ENCODE measurements at places on chromosomes 5 and 9.

DNA sequence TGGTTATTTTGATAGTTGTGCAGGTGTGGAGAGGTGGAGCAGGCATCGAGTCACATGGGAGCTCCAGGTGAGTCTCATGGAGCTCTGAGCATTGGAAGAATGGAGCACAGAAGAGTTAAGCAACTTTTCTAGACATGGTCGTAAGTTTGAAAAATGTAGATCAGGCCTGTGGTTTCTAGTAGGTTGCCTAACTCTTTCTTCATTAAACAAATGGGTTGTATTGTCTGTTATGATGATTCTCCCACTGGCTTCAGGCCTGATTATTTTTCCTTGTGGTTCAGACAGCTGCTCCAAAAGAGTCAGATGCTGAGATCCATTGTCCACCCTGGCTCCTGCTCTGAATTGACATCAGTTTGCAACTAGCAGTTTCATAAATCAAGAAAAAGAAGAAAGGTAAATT is 80.3 kb upstream of the RPS23 start:
- DNase-seq, result no peak

DNA sequence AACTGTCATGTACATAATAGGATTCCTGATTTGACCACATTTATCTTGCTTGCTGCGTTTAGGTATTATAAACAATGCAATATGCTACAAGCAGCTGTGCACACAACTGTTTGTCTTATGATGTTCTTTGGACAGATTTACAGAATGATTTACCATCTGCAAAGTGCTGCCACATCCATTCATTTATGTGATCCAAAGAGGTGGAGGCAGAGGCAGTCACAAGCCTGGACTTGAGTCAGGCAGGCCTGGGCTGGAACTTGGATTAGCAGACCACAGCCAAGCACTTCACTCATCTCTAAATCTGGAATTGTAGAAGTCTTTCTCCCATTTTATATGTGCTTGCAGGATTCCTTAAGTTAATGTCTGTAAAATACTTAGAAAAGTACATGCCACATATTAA is 149.0 kb downstream of the INSYN2B start:
- DNase-seq, result no peak

- no peak for DNase-seq
These were observed 463.5 kb upstream of the RGMB start for GRCh38 chr5:98309785-98310598.

- DNase-seq, result no peak
These were observed 19.8 kb upstream of the MCTP1 start for GRCh38 chr5:95304711-95305110.

DNA sequence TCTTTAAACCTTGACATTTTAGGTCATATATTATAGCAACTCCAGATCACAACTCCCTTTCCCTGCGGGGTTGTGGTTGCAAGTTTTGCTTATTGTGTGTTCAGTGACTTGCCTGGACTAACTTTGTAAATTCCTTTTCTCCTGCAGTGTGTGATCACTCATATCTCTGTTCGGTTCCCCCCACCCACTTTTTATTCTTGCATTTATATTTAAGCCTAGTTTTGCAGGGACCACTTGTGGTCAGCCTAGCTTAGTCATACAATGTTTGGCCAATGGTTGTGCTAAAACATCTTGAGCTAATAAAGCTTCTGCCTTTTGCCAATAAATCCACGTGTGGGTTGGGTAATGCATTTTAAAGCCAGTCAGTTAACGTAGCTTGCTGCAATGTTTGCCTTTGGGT is 146.5 kb upstream of the IRX4 start:
- no peak for DNase-seq

- no peak for DNase-seq
These were observed 92.1 kb downstream of the PIP5K1B start for GRCh38 chr9:68797116-68797515.

DNA sequence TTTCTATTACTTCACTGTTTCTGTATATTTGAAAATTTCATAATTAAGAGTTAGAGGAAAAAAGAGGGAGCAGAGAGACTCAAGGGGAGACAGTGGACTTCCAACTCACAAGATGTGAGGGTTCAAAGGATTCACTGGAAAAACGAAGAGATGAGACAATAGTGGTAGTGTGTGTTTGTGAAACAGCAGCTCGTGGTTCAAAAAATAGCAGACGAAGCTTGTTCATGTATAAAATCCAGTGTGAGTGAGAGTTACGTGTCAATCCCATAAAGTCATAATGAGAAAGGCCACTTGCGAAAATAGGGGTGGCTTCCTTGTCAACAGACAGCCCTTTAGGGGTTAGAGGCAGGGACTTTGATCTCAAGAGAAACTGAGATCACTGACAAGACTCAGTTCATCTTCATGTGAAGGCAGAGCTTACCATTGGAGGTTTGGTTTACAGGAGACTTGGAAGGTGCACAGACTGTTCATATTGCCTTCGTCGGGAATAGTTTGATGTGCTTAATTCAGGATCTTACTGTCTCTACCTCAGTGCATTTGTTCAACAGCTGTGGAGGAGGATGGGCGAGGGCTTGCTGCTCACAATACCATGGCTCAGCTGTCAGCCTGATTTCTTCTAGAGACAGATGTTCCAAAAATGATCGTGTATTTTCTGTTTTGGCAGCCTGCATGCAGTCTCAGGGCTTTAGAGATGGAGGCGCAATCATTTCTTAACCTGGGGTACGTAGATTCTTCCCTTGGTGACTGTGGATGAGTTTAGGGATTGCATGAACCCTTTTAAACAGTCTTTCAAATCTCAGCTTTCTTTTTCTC is 105.7 kb upstream of the KLF9 start:
- no peak for DNase-seq

- no peak for DNase-seq
These were observed 26.5 kb upstream of the PCSK1 start for GRCh38 chr5:96459313-96460121.

DNA sequence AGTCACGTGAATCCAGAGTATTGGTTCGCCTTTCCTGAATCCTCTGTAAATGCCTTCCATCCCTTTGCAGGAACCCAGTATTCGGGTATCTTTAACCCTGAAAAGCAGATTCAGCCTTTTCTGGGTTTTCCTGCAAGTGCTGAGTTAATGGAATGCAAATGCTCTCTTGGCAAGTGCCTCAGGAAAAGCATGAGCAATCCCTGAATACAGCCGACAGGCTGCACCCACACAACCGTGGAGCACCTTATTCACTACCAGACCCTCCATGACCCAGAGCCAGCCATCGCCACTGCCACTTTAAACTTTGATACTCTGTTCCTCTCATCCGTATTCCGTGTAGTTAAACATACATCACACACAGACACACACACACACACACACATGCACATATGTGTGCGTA is 54.4 kb downstream of the ZNF622 start:
- DNase-seq, result no peak

DNA sequence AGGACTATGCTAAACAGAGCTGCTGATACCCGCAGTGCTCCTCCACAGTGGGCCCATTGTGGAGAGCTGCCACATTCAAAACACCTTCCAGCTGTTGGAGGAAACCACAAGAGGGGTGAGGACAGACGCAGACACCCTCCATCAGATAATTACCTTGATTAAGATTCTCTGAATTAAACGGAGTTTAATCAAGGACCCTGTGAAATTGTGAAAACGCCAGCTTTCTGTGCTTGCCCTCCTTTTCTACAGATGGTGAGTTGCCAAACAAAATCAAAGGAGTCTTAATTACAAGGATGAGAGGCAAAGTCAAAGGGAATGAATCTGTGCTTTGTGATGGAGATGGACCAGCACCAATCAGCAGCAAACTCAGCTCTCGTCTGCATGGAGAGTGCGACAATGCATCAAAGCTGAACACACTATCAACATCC is 596.1 kb downstream of the ELAVL2 start:
- no peak for DNase-seq

DNA sequence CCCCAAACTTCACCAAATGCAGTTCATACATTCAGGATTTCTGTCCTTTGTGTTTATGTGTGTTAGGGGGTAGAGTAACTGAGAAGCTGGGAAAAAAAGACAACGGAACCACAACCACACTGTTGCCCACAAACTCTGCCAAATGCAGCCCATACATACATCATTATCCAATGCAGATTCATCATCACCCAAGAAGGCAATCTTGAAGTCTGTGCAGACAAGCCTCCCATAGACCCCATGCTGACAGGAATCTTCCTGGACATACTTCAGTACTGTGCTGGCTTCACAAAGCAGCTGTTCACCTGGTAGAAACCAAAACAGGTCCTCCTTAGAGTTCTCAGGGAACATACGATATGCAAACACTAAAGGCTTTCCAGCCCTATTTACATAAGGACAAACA is 38.9 kb downstream of the MTMR12 start:
- DNase-seq, result no peak

GRCh38 chr9:77283991-77284390 is 106.7 kb downstream of the VPS13A start:
- no peak for DNase-seq

GRCh38 chr5:96516631-96517071 is 83.6 kb upstream of the PCSK1 start:
- DNase-seq, result no peak

GRCh38 chr5:87094833-87095232 is 172.8 kb upstream of the RASA1 start:
- no peak for DNase-seq

- DNase-seq, result no peak
These were observed 16.9 kb downstream of the CLTA start for GRCh38 chr9:36207546-36208012.

- DNase-seq, result no peak
These were observed 375.5 kb downstream of the PDE4D start for GRCh38 chr5:59517926-59518585.

- DNase-seq, result no peak
These were observed 343 bp downstream of the LMX1B start for GRCh38 chr9:126614088-126614454.

GRCh38 chr5:88854769-88855168 is 28.2 kb downstream of the MEF2C start:
- no peak for DNase-seq

- DNase-seq, result no peak
These were observed 388.2 kb downstream of the PRR16 start for GRCh38 chr5:120852222-120852860.

- no peak for DNase-seq
These were observed 216.5 kb downstream of the MCTP1 start for GRCh38 chr5:95068289-95068910.

- no peak for DNase-seq
These were observed 116.7 kb upstream of the SLIT3 start for GRCh38 chr5:169417676-169418075.

GRCh38 chr9:974031-974995 is 2.1 kb upstream of the DMRT3 start:
- DNase-seq, result no peak

DNA sequence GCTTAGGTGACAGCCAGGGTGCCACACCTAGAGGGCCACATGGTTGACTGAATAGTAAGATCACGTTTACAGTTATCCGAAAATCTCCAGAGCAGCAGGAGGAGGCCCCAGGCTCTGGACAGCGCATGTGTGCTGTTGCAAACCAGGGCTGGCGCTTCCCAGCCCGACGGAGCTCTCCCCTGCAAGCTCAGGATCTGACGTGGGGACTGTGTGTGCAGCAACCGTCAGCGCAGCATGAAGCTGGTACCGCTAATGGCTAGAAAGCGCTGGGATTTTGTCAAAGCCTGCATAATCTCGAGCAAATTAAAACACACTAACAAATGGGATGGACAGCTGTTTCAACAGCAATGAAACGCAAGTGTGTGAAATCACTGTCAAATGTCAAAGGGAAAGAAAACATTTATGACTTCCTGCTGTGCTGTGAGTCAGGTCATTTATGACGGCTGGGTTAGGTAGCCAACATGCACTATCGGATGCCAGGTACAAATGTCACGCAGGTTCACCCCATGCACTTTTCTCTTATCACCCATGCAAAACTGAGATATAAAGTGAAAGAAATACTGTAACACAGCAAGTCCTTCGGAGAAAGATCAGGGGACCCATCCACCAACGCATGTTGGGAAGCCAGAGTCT is 7.5 kb downstream of the SURF4 start:
- no peak for DNase-seq

DNA sequence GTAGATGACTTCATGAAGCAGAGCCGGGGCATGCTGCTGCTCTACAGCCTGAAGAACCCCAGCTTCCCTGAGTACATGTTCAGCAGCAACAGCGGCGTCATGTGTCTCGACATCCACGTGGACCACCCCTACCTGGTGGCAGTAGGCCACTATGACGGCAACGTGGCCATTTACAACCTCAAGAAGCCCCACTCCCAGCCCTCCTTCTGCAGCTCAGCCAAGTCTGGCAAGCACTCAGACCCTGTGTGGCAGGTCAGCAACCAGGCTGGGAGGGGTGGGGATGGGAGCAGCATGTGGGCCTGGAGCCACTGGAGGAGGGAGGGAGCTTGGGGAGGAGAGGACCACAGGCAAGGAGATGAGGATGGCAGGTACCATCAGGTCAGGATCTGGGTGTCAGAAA is 16.2 kb downstream of the ENHO start:
- no peak for DNase-seq

DNA sequence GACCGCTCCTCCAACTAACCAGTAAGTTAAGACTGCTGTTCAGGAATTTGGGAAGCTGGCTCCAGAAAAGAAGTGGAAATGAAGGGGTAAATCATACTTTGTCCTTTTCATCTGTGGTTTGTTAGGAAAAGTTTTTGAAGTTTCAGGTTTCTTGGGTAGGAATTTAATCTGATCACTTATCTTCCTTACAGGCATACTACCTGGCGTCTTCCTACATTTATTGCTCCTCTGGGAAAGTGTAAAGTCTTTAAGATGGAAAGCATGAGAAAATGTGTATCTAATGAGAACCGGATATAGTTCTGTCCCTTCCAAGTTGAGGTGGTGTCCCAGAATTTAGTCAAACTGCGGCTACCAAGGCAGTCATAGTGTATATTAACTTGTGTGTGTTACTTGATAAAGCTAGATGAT is 1.3 kb downstream of the RASA1 start:
- DNase-seq, result no peak

DNA sequence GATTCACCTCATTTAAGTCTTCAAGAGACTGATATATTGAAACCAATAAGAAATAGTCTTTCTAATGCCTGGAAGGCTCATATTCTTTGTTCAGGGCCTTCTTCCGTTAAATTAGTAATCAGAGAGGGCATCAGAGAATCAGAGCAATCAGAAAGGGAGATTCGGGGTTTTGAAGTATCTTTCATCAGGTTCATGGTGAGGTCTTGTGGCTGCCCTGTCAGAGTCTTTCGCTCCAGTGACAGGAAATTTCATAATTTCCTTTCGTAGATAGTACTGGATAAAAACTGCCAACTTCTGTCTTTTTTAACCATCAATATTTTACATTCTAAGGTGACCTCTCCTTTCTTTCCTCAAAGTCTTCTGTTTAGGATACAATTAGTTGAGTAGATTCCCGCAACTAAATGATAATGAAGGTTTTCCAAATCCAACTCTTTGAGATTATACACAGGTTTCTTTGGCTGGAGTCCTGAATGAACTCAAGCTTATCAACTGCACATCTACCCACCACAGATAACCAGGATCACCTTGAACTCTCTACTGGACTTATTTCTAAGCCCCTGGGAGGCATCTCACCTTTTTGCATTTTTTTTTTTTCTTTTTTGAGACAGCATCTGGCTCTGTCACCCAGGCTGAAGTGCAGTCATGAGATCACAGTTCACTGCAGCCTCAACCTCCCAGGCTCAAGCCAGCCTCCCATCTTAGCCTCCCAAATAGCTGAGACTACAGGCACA is 5.5 kb downstream of the IL31RA start:
- no peak for DNase-seq
